ENCODE measurements at places on chromosomes 5 and 9.

GRCh38 chr5:76579166-76579937 lies 43.9 kb downstream of the F2RL2 start:
- DNase-seq = no peak

DNA sequence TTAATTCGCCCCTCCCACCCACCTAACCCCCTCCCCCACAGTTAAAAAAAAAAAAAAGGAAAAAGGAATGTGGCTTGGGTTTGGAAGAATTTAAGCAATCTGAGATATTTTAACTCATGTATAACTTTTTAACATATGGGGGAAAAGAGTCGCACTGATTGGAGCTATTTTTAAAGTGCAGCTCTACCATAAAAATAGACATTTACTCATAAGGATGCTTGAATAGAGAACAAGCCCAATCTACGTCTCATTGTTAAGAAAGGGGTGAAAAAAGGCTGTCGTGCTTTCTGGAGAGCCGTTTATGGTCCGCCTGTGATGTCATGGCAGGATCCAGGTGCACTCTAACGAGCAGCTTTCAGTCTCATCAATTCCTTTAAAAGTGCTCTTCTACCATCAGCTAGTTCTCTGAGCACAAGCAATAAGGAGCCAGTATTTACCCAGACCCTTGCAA lies 142.4 kb downstream of the ELAVL2 start:
- DNase-seq = no peak

DNA sequence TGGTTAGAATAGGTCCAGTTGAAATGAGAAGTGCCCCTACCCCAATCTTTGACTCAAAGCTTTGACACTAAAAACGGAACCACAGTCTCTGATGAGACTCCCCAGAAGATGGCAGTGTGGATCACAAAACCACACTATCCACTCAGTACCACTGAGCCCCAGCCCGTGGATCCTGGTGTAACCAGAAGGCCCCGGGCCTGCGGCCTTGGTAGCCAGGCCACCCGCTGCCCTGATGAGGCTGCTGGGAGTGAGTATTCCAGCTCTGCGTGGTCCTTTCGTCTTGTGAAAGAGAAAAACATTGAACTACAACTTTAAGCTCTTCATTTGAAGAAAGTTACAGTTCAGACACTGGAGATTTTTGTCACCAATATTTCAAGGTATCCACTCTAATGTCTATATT lies 42.2 kb upstream of the FBP1 start:
- no peak for DNase-seq

GRCh38 chr5:131769336-131769735 lies 27.5 kb downstream of the FNIP1 start:
- no peak for DNase-seq

DNA sequence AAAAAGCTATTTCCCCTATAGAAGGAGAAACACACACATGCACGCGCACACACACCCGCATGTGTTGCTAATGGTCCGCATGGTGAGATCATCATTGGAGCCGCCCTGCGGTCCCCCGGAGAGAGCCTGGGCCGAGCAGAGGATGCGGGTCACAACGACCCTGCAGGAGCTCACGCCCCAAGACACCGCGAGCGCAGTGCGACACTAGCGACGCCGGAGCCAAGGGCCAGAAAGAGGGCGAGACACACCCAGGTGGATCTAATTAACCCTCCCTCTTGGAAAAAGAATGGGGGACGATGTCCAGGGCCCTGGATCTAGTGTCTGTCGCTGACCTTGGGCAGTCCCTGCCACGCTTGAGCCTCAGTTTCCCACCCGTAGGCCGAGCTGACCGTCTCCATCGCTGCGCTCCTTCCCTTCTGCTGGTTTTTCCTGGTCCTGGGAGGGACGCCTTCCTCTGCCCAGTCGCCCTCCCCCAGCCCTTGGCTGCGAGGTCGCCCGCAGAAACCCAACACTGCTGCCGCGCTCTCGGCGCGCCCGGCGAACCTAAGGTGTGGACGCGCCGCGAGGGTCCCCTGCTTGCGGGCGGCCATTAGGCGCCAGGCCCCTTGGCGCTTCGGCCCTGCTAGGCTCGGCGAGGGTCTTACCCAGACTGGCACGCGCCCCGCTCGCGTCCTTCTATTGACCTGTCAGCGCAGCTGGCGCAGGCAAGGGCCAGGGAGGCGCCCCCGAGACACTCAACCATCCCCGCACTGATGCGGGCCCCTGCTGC lies 47.5 kb upstream of the RNF20 start:
- DNase-seq = no peak

- DNase-seq = no peak
Observed at GRCh38 chr5:52139888-52140615, 647.7 kb upstream of the ITGA1 start.

DNA sequence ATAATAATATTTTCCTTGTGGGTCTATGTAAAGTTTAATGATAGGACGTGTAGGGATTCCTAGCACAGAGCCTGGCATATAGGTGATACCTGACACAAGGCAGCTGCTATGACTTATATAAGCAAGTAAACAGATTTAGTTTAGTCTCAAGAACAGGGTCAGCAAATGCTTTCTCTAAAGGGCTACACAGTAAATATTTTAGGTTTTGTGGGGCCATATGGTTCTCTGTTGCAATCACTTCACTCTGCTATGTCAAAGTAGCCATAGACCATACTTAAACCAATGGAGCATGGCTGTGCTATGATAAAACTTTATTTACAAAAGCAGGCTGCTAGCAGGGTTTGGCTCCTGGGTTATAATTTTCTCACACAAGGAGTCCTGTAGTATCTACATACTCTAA lies 204.8 kb upstream of the KLF4 start:
- DNase-seq = no peak
